ENCODE measurements at places on chromosomes 7 and 10. TPM values are rescaled to one million over a fixed set of nuclear protein-coding genes. Genes with fewer than 3 reads are reported as not detected.

- peak; percentile 38 for DNase-seq
Measured at GRCh38 chr7:120554960-120555571, 282.1 kb downstream of the KCND2 start.

- peak; percentile 93 for DNase-seq
Measured at GRCh38 chr7:95476904-95477594, 8.7 kb upstream of the ASB4 start.

MPP7 gene
- polyA plus RNA-seq, result 1.8 TPM

MYL10 gene
- polyA plus RNA-seq, result not detected

EN2 gene
- 0.13 TPM for polyA plus RNA-seq

DNA sequence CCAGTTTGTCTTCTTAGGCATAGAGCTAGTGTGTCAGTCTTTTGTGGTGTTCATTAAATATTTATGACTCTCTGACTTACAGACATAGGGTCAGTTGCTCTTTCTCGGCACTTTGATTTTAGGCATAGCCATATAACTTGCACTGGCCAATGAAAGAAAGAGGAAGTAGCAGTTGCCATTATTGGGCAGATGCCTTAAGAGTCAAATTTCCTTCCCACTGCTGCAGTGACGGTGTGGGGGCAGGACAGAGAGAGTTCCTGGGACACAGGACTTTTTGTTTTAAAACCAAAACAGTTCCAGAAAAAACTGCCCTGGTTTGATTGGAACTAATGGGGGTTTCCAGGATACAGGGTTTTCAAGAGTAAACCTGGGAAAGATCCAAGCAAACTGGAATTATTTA is 60.2 kb upstream of the PHF14 start:
- no peak for DNase-seq

GRCh38 chr7:23332910-23333612 is 33.9 kb downstream of the MALSU1 start:
- peak; percentile 58 for DNase-seq

TFR2 gene
- polyA plus RNA-seq, result 0.88 TPM

VPS50 gene
- polyA plus RNA-seq, result 28.5 TPM

ENTPD7 gene
- 1.4 TPM for polyA plus RNA-seq

ASB10 gene
- polyA plus RNA-seq, result not detected

DNA sequence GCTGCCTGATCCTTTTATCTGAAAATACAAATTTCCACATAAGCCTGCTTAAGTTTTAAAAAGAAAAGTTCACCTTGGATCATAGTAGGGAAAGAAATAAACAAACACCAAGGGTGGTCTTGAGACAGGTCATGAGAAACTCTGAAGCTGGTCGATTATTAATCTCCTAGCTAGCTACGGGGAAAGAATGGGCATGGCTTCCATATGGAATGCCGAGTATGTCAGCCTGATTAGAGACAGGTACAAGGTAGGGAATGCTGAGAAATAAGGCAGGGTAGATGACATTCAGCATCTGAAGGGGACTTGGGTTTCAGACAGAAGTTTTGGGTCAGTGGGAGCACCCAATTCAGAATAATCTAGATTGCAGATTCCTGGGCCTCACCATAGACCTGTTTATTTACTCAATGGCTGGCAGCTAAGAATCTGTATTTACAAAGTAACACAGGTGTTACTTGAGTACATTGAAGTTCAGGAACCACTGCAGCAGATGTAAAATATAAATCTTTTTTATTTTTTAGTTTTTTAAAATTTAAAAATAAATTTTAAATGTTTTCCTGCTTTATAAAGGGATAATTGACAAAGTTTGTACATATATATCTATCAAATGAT is 49.0 kb downstream of the SCIN start:
- DNase-seq, result no peak

GRCh38 chr7:106795084-106795876 is 69.8 kb upstream of the PIK3CG start:
- no peak for DNase-seq

DNA sequence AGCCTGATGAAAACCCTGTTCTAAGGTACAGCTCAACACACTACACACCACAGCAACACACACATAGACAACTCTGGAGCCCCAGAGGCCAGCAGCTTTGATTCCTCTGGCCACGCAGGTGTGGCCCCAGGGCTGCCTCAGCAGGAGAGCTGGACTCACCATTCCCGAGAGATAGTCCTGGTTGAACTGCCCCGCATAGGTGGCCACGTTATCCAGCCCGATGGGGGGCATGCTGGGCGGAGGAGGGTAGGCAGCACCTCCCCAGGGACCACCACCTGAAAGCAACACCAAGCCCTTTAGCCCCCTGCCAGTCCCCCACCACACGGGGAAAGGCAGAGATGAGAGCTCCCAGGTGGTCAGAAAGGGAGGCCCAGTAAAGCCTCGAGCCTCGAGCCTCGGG is 34.7 kb downstream of the ANXA11 start:
- no peak for DNase-seq

DNA sequence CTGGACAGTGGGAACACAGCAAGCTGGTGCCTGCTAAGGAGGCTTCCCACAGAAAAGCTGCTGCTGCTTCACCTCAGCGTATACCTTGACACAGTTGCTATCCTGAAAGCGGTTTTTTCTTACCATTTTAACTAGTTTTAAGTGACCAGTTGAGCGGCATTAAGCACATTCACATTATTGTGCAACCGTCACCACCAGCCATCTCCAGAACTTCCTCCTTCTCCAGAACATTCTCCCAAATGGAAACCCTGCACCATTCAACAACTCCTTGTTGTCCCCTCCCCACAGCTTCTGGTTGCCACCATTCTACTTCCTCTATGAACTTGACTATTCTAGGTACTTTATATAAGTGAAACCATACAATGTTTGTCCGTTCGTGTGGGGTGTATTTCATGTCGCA is 169.9 kb downstream of the SNX10 start:
- DNase-seq, result no peak

ITPRID1 gene
- polyA plus RNA-seq, result not detected

- no peak for DNase-seq
Measured at GRCh38 chr10:101704331-101704730, 9.4 kb upstream of the FBXW4 start.

GRCh38 chr7:120774481-120774880 is 83.5 kb downstream of the TSPAN12 start:
- no peak for DNase-seq

DNA sequence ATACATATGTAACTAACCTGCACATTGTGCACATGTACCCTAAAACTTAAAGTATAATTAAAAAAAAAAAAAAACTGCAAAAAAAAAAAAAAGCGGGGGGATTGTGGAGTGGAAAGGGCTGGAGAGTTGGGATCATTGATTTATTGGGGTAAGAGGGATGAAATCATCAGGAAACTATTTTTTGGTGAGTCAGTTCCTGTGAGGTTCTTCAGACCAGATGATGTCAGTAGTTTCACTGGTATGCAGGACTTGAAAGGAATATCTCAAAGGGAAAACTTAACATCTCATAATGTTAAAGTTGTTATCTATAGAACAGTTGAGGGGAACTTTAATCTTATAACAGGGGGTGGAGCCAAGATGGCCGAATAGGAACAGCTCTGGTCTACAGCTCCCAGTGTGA is 32.6 kb upstream of the TECTB start:
- DNase-seq, result no peak

DNA sequence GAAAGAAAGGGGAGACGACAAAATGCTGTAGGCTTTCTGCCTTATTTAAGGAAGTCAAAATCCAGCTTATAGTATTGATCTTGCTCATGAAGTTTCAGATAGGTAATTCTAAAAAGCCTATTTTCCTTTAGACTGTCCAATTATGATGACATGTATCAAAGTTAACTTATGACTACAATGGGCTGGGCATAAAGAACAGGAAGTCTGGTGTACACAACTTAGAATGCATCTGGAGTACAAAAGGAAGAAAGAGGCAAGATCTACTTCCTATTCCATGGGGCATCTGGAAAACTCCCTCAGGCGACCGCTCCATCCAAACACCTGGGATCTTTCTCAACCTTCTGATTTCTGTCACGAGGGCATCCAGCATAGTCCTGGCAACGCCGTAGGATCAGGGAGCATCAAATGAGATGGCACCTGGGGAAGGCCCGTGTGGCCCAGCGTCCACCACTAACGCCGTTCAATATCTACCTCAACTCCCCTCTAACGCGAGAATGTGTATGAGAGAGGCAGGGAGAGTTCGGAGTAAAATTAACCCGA is 512 bp downstream of the FAM24B start:
- no peak for DNase-seq

GRCh38 chr7:121936951-121937623 is 64.1 kb downstream of the PTPRZ1 start:
- DNase-seq, result no peak

- no peak for DNase-seq
Measured at GRCh38 chr7:105377903-105378302, 10.8 kb downstream of the SRPK2 start.

GRCh38 chr7:24227603-24228359 is 56.2 kb upstream of the NPY start:
- DNase-seq, result peak; percentile 82

GRCh38 chr10:3530346-3530745 is 254.7 kb downstream of the KLF6 start:
- no peak for DNase-seq

Data from adrenal gland (tissue), 19 donors.